Stimulated activated CD4-positive, alpha-beta T cell treated with anti-CD3 and anti-CD28 coated beads, Interleukin-15, amount 100 ng/mL, for 1 hour (primary cell): ENCODE measurements at places on chromosomes 16 and 17.

- DNase-seq, result no peak
Observed at GRCh38 chr16:62213763-62214162, 177.5 kb upstream of the CDH8 start.

DNA sequence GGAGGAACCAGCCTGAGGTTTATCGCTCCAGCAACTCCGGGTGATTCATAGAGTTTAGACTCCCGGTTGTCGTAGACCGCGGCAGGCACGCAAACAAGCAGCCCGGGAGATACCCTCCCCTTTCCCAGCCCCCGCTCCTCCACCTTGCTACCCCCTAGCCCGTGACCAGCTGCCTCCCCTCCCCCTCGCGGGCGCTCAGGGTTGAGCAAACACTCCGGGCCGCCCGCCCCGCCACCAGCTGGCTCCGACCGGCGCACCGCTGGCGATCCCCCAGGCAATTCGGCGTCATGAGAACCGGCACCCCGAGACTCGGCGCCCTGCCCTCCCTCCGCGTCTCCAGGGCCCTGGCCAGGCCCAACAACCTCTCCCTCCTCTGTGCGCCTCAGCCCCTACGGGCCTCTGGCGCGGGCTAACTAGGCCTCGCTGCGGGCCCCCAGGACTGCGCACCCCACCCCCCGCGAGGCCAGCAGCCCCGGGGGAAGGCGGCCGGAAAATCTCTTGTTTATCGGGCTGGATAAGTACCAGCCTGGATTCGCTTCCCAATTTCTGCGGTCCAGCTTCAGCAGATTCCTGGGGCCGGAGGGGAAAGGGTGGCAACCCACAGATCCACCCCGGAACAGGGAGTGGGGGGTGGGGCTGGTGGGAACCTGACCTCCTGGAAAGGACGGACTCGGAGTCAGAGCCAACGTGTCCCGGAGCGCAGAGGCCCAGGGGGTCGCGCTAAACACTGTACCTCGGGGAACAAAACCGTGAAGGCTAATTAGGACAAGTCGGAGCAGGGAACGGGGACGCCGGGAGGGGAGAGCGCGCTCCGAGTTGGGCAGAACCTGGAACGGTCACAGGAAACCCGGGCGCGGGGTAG lies 951 bp upstream of the GPRC5C start:
- DNase-seq, result no peak

DNA sequence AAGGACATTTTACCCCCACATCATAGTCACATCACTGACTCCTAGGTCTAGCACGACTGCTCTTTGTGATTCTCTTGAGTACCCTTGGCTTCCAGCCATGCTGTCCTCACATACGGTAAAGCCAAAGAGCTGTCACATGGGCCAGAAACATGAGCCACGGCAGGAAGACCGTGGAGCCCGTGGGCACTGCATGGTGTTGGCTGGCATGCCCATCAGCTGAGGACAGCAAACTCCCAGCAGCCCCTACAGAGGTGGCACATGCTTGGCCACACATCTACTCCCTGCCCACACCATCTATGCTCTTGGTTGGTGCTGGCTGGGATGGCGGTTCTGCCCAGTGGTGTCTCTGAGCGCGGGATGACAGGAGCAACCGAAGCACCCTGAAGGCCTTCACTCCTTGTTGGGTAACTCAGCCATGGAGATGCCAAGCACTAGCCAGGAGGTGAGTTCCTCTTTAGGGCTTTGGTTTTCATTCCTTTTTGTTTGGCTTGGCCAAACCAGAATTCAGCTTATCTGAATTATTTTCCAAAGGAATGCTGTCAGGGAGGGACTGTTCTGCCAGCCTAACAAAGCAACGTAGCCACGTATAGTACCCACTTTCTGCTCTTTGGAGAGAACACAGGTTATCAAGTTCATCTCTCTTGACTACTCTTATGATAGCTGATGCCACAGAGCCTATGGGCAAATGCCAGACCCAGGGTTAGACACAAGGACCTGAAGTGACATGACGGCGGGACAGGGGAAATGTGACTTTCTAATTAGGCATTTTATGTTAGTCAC lies 10.0 kb downstream of the TNFAIP1 start:
- DNase-seq, result no peak

- no peak for DNase-seq
Observed at GRCh38 chr17:218432-219110, 37.1 kb upstream of the DOC2B start.

GRCh38 chr16:85529489-85530369 lies 83.4 kb upstream of the GSE1 start:
- no peak for DNase-seq

DNA sequence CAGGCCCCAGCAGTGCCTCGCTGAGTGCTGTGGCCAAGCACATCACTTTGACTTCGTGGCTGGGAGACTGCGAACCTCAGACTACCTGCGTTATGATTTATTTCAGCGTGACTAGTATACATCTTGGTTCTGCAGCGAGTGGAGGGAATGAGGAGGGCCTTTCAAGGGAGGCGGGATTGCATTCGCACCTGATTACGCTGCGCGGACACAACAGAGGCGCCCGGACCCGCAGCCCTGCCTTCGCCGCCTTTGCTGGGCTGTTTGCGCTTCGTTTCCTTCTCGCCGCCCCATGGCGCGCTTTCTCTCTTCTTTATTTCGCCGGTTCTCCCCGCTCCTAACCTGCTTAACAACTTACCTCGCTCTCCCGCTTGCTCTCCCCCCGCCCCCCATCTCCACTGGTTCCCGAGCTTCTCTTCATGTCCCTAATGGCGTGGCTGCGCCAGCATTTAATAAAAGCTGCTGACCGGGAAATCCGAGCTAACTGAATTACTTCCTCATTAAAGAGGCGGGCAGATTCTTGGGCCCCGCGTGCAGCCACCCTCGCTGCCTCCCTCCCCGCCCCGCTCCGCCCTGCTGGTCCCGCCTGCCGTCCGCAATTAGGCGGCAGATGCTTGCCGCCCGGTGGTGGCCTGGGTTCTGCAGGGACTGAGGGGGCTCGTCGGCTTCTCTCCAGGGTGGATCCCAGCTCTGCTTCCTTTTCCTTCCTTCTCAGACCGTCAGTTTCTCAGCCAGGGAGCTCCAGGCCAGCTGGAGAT lies 257.6 kb upstream of the SDK2 start:
- peak; percentile 12 for DNase-seq

DNA sequence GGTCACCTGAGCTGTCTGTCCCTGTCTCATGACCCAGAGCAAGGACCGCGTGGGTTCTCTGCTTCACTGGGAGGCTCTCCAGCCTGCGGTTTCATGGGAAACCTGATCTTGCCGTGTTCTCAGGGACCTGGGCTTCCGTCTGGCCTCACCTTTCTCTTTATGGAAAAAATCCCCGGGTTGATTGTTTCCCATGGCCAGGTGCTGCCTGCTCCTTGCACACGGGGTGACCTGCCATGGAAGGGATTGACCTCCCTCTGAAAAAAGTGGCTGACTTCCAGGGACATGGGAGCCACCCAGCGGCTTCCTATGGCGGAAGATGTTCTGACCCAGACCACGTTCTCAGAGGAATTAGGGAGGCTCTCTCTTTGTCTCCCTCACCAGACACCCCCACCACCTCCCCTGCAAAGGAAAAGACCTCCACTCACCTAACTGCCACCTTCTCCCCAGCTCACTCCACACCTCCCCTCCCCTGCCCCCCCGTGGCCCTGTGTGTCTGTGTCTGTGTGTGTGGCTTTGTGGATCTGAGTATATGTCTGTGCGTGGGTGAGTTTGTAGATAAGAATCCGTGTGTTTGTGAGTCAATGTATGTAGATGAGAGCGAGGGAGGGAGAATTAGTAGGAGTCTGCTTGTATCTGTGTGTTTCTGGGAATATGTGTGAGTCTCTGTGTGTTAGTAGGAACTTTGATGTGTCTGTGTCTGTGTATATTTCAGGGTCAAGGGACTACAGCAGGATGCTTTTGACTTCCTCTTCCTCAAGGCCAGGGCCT lies 154.6 kb downstream of the NTN1 start:
- DNase-seq, result no peak

DNA sequence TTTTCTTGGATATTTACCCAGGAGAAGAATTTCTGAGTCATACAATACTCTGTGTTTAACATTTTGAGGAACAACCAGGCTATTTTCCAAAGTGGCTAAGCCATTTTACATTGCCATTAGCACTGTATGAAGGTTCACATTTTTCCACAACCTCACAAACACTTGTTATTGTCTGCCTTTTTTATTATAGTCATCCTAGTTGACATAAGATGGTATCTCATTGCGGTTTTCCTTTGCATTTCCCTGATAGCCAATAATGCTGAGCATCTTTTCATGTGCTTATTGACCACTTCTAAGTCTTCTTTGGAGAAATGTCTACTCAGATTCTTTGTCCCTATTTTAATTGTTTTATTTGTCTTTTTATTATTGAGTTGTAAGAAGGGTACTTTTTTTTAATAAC lies 107.4 kb upstream of the CES5A start:
- no peak for DNase-seq

DNA sequence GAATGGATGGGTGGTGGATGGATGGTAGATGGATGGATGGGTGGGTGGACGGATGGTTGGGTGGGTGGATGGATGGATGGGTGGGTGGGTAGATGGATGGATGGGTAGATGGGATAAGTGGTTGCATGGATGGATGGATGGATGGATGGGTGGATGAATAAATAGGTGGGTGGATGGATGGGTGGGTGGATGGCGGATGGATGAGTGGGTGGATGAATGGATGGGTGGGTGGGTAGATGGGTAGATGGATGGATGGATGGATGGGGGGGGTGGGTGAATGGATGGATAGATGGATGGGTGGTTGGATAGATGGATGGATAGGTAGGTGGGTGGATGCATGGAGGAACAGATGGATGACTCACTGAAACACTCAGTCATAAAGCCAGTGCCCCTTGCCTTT lies 51.0 kb upstream of the FASN start:
- DNase-seq, result no peak

DNA sequence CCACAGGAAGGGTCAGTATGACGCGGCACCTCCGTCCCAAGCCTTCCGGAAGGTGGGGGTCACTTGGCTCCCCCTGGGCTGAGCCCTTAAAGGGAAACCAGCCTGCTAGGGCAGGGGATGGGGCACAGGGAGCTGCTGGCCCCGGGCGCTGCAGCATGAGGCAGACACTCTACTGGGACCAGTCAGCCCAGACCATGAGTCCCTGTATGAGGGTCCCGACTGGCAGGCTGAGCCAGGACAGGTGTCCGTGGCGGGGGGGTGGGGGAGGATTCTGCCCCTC lies 43.4 kb upstream of the ZC3H18 start:
- no peak for DNase-seq

GRCh38 chr17:3900646-3901045 lies 7.8 kb upstream of the CAMKK1 start:
- no peak for DNase-seq

- no peak for DNase-seq
Observed at GRCh38 chr17:50523208-50523607, 9.3 kb upstream of the EPN3 start.

DNA sequence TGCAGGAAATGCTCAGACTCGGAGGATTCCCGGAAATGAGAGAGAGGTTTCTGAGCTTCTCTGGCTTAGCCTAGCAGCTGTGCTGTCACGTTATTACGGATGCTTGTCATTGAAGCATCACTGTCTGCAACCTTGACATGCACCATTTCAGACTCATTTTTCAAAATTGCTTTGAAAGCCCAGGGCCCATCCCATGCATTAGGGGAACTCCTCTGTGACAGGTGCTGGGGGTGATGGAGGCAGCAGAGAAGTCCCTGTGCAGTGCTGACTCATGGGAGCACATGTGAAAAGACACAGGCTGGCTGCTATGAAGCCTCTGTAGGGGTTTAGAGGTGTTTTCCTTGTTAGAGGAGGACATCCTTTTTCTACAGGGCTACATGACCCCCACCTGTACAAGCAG lies 214.0 kb upstream of the MPHOSPH6 start:
- no peak for DNase-seq

GRCh38 chr17:40427002-40427491 lies 9.4 kb upstream of the TOP2A start:
- no peak for DNase-seq

GRCh38 chr16:596736-597060 lies 6.8 kb downstream of the RAB40C start:
- DNase-seq, result no peak

DNA sequence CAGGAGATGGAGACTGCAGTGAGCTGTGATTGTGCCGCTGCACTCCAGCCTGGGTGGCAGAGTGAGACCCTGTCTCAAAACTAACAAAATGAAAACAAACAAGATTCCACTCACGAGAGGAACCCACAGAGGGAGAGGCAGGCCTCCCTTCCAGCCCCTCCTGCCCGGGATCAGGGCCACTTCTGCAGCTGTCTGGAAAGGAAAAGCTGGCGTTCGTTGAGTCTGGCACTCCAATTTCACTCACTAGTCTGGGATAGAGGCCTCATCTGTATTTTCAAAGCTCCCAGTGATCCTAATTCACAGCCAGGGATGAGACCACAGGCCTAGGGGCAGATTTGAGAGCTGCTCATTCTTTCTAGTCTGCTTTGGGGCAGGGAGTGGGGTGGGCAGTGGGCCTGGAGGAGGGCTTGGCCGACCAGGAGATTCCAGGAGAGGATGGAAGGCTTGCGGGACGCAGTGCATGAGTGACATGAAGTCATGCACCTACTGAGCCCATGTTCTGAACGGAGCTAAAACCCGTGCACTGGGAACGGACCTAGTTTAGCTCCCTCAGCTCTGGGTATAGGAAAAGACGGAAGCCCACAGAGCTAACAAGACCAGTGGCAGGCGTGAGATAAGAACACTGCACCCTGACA lies 54.0 kb downstream of the COTL1 start:
- no peak for DNase-seq
